Stimulated activated CD8-positive, alpha-beta memory T cell treated with anti-CD3 and anti-CD28 coated beads, Interleukin-4, amount 100 ng/mL, for 4 hours (primary cell): ENCODE measurements at places on chromosomes 12 and 14.

- DNase-seq: no peak
Observed at GRCh38 chr14:104254735-104255400, 116.5 kb downstream of the KIF26A start.

- no peak for DNase-seq
Observed at GRCh38 chr14:79605849-79606248, 605.5 kb downstream of the DIO2 start.

- no peak for DNase-seq
Observed at GRCh38 chr14:101899263-101899662, 65.1 kb upstream of the DYNC1H1 start.

DNA sequence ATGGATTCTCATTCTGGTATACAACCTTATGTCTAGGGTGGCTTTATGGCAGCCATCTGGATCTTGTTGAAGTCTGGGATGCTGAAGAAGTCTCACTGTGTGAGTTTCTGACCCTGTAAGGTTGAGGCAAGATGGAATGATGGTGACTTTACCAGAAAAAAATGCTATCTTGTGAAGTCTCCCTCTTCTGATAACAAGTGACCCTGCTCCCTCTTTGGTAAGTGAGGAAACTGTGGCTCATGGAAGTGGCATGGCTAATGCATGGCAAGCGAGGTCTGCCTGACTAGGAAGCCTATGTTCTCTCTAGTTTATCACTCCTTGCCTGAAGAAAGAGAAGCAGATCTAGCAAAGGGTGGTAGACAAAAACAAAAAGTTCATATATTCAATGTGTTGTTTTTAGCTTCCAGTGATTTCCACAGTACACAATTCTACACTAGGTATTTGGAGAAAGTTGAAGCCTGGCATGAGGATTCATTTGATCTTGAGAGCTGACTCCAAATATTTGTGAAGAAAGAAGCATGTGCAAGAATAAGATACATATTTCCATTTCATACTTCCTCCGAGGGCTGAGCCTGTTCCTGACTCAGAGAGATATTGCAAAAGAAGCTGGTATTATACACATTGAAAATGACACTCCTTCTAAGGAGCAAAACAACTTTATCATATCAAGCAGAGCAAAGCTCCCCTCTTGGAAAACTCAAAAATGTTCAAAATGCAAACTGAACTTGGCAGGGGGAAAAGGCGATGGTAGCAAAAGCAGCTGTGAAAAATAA, 63.6 kb downstream of the HELB start:
- DNase-seq: no peak

DNA sequence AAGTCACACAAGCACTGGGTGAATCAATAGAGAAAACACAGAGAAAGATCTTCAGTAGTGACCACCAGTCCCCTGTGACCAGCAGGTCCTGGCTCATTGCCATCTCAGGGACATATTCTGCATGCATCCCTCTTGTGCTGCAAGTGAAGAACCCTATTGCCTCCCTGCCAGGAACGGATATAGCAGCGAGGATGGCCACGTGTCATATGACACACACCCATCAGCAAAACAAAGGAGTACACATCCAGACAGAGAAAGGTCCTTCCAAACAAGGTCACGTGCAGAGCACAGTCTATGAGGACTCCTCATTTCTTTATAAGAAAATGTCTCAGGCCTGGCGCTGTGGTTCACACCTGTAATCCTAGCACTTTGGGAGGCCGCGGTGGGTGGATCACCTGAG, 638.4 kb downstream of the FLRT2 start:
- no peak for DNase-seq

DNA sequence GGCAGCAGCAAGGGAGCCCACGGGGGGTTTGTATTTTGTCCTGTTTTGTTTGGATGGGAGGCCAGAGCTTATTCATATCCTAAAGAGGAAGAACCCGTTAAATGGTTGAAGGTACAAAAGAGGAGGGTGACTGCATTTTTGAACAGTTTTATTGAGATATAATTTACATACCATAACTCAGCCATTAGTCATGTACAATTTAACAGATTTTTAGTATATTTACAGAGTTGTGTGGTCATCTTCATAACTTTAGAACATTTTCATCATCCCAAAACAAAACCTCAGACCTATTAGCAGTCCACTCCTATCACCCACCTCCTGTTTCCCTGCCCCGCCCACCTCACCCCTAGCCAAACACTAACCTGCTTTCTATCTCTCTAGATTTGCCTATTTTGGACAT, 12.6 kb downstream of the NRDE2 start:
- DNase-seq: no peak

- DNase-seq: no peak
Observed at GRCh38 chr12:89479982-89480381, 44.6 kb downstream of the GALNT4 start.

- no peak for DNase-seq
Observed at GRCh38 chr12:12592930-12593329, 18.7 kb upstream of the CREBL2 start.

GRCh38 chr14:50121486-50121885, 5.1 kb upstream of the VCPKMT start:
- DNase-seq: no peak

GRCh38 chr14:52951681-52952554, 1.1 kb upstream of the FERMT2 start:
- no peak for DNase-seq

DNA sequence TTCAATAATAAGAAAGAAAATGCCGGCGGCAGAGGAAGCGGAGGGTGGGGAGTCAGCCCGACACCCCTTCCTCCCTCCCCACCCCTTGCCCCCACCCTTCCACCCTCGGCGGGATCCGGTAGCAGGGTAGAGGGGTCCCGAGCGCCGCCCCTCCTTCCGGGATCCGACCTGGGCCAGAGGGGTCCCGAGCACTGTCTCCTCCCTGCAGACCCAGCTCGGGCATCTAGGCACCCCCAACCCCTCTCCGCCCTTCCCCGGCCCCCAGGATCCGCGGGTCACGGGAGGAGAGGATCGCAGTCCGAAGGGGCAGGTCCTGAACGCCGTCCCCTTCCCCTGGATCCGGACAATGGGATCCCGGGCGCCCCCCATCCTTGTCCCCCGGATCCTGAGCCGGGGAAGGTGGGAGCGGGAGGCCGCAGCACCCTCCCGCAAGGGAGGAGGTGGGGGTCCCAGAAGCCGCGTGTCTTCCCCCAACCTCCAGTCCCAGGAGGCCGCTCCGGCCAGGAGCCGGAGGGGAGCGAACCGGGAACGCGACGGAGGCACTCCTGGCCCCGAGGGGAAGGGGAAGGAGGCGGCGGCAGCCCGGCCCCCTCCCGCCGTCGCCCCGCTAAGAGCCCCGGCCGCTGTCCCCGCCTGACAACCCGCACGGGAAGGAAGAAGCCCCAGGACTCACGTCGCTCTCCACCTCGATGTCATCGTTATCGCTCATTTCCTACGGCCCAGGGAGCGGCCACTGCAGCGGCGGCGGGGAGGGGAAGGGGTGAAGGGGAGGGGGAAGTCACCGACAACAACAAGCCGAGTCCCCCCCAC, 481 bp downstream of the MAX start:
- no peak for DNase-seq

GRCh38 chr14:79044894-79045624, 874.9 kb downstream of the NRXN3 start:
- no peak for DNase-seq

- DNase-seq: no peak
Observed at GRCh38 chr12:112179916-112180315, 54.6 kb downstream of the TRAFD1 start.
